ENCODE measurements at places on chromosomes 11 and 22. TPM values are rescaled to one million over a fixed set of nuclear protein-coding genes. Genes with fewer than 3 reads are reported as not detected.

DNA sequence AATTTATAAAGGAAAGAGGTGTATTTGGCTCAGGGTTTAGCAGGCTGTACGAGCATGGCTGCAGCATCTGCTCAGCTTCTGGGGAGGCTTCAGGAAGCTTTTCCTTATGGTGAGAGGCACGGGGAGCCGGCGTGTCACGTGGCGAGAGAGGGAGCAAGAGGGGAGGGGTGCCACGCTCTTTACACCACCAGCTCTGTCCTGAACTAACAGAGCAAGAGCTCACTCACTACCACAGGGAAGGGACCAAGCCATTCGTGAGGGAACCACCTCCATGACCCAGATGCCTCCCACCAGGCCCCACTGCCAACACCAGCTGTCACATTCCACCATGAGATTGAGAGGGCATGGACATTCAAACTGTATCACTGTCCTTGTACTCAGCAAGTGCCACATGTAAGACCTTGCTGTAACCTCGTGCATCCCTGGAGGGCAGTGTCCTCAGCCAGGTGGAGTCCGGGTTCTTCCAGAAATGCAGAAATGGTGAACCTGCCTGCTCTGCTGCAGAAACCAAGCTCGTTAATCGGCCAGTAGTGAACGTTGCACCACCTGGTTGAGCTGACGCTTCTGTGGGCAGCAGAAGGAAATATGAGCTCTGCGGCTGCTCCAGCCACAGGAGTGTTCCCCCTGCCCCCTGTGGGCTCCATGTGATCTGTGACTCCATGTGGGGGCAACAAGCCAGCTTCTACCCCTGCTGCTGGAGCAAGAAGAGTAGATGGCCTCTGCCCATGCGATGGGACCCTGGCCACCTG is 368.6 kb downstream of the TBC1D22A start:
- no peak for DNase-seq

Gene KMT2A
- 78.4 TPM for total RNA-seq

- DNase-seq, result peak; percentile 61
These were observed 33.3 kb downstream of the DENND5A start for GRCh38 chr11:9231848-9232177.

- DNase-seq, result no peak
These were observed 91.0 kb upstream of the ARHGAP32 start for GRCh38 chr11:129283141-129283540.

GRCh38 chr11:76793391-76794291 is 10.5 kb downstream of the TSKU start:
- no peak for DNase-seq

DNA sequence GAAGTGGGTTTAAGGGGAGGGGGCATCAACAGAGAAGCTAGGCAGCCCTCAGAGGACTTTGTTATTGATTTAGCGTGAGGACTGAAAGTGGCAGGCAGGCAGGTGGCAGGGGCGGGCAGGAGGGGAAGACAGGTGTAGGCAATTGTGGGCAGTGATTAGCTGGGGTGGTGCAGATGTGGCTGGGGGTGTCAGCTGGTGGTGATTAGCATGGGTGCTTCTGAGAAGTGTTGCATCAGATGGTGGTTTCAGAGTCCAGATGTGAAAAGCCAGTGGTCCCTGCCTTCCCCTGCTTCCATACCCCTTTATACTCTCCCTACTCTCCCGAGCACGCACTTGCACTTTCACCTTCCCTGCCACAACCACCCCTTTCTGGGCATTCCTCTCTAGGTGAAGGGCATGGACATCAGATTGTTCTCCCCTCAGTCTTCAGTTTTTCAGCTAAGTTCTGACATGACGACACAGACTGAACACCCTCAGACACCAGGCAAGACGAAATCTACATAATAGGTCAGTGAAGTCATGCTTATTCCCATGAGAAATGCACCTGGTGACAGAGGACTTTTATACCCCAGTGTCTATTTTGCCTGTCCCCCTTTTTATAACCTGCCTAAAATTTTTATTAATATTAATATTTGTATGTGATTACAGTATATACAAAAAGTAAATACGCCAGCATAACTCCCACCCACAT is 435.7 kb upstream of the CADM1 start:
- no peak for DNase-seq

Gene CYP2D6
- 0.27 TPM for total RNA-seq

Gene CCDC87
- 0.27 TPM for total RNA-seq

DNA sequence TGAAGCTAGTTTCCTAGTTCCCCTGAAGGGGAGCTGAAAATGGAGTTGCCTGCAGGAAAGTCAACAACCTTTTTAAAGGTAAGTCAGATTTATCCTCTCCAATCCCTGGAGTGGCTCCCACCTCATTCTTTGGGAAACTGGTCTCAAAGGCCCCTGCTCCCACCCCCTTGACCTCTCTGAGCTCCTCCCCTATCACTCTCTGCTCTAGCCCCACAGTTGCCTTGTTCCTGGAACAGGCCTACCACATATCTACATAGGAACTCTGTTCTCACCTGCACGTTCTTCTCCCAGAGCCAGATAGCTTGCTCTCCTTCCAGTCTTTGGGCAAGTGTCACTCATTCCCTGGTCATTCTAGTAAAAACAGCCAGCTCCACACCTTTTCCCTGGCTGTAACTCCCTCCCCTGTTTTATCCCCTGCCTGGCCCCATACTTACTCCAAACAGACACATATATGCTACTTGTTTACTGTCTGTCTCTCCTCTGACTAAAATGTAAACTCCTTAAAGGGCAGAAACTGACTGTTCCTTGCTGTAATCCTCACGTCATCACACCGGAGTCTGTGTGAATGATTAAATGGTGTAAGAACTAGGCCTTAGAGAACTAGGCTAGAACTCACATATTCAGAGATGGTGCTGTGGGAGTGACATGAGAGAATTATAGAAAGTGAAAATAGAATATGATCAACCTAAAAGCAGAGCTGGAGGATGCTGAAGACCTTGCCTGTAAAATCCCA is 53.3 kb downstream of the TCF20 start:
- no peak for DNase-seq

GRCh38 chr22:39472570-39473556 is 16.1 kb downstream of the MGAT3 start:
- DNase-seq, result no peak

- peak; percentile 54 for DNase-seq
These were observed 75.8 kb upstream of the ZBED5 start for GRCh38 chr11:10933455-10934292.

- no peak for DNase-seq
These were observed 671 bp upstream of the PICALM start for GRCh38 chr11:86069408-86070101.

DNA sequence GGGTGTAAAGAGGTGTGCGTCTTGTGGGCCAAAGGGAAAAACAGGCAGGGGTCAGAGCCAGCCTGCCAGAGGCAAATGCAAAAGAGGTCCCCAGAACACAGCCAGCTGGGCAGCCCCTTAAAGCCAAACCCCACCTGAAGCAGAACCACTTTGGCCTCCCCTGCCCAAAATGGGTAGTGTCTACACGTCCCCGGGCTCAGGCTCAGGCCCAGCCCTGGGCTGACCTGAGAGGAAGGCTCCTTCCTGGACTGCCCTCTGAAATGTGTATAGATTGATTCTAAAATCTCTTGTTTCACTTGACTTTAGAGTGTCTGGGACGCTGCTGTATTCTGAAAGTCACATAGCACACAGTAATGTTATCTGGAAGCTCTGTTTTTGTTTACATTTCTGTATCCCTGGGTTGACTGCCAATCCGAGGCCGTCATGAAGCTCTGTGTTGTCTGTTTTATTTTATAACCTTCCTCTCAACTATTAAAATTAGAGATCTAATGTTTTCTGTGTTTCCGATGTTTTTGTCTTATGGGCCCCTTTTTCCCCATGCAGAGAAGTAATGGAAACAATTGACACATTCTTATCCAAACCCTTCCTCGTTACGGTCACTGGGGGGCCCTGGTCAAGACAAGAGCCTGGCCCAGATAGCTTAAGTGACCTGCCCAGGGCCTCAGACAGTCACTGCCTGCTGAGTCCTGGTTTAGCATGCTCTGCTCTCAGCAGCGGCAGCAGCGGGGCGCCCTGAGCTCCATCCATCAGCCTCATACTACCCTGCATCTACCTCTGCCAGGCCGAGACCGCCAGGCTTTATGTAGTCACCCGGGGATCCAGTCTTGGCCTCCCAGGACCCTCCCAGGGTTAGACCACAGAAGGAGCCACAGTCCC is 10.1 kb downstream of the OVOL1 start:
- no peak for DNase-seq

- no peak for DNase-seq
These were observed 22.9 kb downstream of the MUC15 start for GRCh38 chr11:26549176-26549575.

GRCh38 chr11:128412847-128413791 is 174.2 kb downstream of the ETS1 start:
- no peak for DNase-seq

GRCh38 chr22:24051568-24051967 is 40.5 kb downstream of the CABIN1 start:
- DNase-seq, result no peak

DNA sequence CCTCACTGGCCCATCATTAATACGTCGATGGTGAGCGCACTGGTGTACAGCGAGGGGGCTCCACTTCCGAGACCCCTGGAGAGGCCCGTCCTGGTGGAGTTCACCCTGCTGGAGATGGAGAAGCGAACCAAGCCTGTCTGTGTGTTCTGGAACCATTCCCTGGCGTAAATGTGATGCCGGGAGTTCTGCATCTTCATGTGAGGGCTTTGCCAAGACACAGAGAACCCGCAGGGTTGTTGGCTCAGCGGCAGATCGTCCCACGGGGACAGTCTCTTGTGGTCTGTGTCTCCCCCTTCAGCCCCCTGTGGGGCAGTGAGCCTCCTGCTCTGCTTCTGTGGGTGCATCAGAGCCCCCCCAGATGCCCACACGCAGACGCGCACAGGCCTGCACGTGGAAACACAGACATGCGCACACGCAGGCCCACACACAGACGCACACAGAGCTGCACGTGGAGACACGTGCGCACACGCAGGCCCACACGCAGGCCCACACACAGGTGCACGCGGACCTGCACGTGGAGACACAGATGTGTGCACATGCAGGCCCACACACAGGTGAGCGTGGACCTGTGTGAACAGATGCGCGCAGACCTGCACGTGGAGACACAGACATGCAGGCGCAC is 55.8 kb upstream of the PRODH start:
- no peak for DNase-seq

Gene ZC3H7B
- total RNA-seq, result 46.0 TPM

Gene ZBED5
- 21.3 TPM for total RNA-seq

Gene MOV10L1
- total RNA-seq, result 0.27 TPM

Gene PAX6
- not detected for total RNA-seq

DNA sequence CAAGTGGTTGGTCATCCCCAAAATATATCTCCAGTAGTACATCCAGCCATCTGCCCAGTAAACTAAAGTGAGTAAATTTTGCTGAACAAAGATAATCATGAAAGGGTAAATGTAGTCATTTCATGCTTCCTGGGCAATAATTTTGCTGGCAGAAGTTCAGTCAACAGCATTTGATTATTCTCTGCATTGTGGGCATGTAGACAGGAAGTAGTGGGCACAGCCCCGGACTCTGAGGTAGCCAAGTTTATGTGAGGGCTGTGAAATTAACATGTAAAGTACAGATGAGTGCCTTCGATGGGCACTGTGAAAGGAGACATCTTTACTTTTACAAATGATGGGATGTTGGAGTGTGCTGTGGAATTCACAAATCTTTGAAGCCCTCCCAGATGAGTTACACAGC is 312.2 kb upstream of the MTNR1B start:
- DNase-seq, result no peak

Gene DTX4
- total RNA-seq, result 0.54 TPM

- DNase-seq, result no peak
These were observed 32.7 kb upstream of the CCDC34 start for GRCh38 chr11:27395556-27396258.

DNA sequence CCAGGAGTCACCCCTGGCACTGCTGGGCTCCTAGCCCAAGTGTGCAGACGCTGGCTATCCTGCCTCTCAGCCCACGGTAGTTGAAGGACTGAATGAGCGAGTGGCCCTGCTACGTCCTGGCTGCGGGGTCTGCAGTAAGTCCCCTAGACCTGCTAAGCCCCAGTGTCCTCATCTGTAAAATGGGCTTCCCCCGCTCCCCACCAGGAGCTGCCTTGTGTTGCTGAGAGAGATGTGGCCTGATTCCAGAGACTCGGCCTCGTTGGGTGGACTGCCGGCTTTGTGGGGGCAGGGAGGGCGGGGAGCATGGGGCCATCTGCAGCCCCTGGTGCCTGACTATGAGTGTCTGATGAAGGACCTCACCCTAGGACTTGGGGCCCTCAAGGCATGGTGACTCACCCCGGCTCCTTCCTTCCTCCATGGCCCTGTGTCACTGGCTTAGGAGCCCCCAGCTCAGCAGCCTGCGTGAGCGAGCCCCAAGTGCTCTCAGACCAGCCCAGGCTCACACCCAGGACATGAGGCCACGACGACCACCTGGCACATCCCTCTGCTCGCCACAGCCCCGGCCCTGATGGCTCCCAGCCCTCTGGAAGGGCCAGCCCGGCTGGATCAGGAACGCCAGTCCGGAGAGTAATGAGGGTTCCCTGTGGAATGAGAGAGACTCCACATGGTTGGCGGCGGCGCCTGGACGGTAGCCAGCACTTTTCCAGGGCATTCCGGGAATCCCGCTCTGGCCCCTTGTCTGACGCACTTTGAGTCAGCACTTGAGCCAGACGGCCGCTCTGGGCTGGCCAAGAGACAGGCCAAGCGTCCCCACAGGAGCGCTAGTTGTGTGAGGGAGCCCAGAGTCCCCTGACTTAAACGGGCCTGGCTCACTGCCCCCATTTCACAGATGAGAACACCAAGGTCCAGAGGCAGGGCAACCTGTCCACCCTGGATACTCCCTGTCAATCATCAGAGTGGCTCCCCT is 50.5 kb upstream of the SHISAL1 start:
- DNase-seq, result no peak

GRCh38 chr11:71538666-71538990 is 803 bp downstream of the KRTAP5-8 start:
- no peak for DNase-seq

DNA sequence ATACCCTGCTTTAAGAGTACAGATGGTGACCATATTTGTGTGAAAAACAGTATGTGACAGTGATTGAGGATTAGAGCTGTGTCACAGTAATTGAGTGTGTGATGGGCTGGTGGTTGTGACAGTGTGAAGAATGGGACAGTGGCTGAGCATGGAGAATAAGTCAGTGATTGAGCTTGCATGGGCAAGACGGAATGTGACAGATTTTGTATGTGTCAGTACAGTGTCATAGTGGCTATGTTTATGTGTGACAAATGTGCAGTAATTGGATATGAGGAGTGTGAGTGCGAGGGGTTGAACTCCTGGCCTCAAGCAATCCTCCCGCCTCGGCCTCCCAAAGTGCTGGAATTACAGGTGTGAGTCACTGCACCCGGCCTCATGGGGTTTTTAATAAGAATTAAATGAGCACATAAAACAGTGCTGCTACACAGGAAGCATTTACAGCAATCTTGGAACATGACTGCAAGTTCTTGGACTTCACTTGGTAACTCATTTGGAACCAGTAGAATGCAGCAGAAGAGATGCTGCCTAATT is 583 bp upstream of the RRAS2 start:
- no peak for DNase-seq

GRCh38 chr11:119673759-119674336 is 55.2 kb downstream of the NECTIN1 start:
- peak; percentile 75 for DNase-seq
